Left colon (tissue), 2 donors: ENCODE measurements at places on chromosomes 5 and 9. TPM values are rescaled to one million over a fixed set of nuclear protein-coding genes. Genes with fewer than 3 reads are reported as not detected.

The SNCB gene
- not detected for total RNA-seq

The SPATA31E1 gene
- not detected for total RNA-seq

The GNA14 gene
- total RNA-seq = 13.2 TPM

The IRF1 gene
- total RNA-seq = 126 TPM

The ANKDD1B gene
- total RNA-seq = 8.6 TPM

GRCh38 chr5:121156565-121156964, 692.5 kb downstream of the PRR16 start:
- DNase-seq = no peak

DNA sequence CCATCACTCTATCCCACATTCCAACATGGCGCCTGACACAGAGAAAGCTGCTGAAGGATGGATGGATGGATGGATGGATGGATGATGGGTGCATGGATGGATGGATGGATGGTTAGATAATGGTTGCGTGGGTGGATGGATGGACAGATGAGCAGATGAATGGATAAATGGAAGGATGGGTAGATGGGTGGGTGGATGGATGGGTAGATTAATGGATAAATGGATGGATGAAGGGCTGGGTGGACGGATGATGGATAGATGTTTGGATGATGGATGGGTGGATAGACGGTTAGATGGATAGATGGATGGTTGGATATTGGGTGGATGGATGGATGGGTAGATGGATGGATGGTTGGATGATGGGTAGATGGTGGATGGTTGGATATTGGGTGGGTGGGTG, 4.5 kb downstream of the LCN12 start:
- DNase-seq = no peak

- no peak for DNase-seq
Observed at GRCh38 chr5:59517926-59518585, 375.5 kb downstream of the PDE4D start.

DNA sequence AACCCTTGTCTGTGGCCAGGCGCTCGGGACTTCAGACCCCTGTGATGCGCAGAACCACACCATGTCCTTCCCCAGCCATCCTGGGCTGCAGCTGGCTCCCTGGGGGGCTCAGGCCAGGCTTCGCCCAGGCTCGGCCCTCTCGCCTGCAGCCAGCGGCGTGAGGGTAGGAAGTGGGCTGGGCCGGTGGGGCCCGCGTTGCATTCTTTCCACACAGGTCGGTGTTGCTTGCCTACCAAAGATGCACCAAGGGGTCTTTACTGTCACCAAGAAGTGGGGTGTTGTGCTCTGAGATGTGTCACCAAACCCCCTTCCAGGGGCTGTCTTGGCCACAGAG, 48.3 kb upstream of the RNF130 start:
- DNase-seq = no peak

- no peak for DNase-seq
Observed at GRCh38 chr5:74452856-74453255, 187.7 kb downstream of the ENC1 start.

GRCh38 chr9:98204692-98205091, 12.3 kb upstream of the CORO2A start:
- DNase-seq = no peak
